RKO (cell line): ENCODE measurements at places on chromosomes 3 and 15.

GRCh38 chr3:35932995-35933394 lies 293.7 kb downstream of the ARPP21 start:
- peak; percentile 43 for DNase-seq

DNA sequence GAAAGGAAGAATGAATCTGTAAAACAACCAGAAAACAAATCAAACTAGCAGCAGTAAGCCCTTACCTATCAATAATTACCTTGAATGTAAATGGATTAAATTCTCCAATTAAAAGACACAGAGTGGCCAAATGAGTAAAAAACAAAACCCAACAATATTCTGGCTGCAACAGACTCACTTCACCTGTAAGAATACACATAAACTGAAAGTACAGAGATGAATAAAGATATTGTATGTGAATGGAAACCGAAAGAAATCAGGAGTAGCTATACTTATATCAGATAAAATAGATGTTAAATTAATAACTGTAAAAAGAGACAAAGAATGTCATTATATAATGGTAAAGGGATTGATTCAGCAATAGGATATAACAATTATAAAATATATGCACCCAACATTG lies 514.5 kb upstream of the DPPA4 start:
- DNase-seq, result no peak

DNA sequence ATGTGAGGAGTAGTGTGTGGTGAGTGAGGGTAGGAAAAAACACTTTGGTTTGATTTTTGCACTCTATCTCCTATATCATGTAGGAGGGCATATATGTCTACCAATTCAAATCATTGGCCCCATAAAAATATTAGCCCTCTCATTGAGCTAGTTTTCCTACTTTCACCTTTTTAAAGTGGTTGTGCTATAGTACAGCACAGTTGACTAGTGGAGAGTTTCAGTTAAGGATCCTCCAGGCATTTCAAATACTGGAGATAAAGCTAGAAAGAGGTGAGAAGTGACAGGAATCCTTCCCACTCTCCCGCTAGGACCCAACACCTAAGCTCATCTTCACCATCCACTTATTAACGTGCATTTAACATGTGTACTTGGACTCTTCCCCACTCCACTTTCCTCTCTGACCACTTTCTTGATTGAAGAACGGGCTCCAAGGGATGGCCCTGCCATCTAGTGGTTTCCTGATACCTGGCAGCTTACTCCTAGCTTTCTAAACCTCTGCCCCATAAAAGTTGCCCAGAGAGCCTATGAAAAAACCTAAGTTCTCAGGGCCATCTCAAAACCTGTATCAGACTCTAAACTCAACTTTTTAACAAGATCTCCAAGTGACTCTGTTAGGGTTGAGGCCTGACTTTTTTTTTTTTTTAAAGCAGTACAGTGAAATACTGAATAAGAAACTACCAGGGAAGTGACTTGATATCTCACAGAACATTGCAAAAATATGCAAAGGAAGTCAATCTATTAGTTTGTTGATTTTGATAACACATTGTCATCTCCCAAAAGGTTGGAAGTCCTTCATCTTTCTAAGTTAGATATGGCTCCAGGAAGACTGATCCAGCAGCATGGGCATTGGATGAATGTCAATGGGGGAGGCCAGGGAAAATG lies 17.9 kb downstream of the IL12A start:
- DNase-seq, result peak; percentile 83

GRCh38 chr3:190586631-190587011 lies 72.7 kb downstream of the IL1RAP start:
- DNase-seq, result no peak

GRCh38 chr3:44510000-44510368 lies 32.5 kb upstream of the ZNF445 start:
- peak; percentile 43 for DNase-seq

GRCh38 chr3:23162934-23163333 lies 40.2 kb upstream of the UBE2E2 start:
- no peak for DNase-seq

- DNase-seq, result no peak
These were observed 908 bp upstream of the RAB43 start for GRCh38 chr3:129122412-129123011.

- no peak for DNase-seq
These were observed 82.7 kb downstream of the IGF1R start for GRCh38 chr15:98730860-98731711.

- no peak for DNase-seq
These were observed 50.5 kb downstream of the SPATA16 start for GRCh38 chr3:173090492-173090891.

- DNase-seq, result no peak
These were observed 385.2 kb upstream of the MCTP2 start for GRCh38 chr15:93846148-93846547.

- no peak for DNase-seq
These were observed 110.7 kb upstream of the TMCO5A start for GRCh38 chr15:37823601-37824275.

DNA sequence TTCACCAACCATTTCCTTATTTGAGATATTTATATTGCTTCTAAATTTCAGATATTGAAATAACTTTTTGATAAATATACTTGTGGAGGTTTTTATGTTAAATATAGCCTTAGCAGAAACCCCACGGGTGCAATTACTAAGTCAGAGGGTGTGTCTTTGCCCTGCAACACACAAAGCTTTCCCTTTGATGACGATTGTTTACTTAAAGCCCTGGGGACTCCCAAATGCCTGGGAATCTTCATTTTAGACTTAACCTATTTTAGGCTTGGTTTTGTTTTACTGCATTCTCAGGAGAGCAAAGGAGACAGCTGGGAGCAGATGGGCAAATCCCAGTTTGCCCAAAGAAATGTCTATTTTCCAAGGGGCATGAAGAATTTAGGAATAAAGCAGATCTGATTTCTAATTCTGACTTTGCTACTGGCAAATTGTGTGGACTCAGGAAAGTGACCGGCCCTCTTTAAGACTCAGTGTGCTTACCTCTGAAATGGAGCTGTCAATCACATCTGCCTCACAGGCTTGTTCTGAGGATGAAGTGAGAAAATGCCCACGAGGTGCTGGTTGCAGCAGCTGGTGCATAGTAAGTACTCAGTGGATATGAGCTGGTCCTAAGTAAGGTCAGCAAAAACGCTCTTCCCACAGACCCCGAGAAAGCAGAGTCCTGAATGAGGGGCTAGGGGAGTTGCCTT lies 49.3 kb upstream of the CA12 start:
- no peak for DNase-seq

GRCh38 chr3:47008234-47008796 lies 28.8 kb downstream of the NBEAL2 start:
- DNase-seq, result no peak

DNA sequence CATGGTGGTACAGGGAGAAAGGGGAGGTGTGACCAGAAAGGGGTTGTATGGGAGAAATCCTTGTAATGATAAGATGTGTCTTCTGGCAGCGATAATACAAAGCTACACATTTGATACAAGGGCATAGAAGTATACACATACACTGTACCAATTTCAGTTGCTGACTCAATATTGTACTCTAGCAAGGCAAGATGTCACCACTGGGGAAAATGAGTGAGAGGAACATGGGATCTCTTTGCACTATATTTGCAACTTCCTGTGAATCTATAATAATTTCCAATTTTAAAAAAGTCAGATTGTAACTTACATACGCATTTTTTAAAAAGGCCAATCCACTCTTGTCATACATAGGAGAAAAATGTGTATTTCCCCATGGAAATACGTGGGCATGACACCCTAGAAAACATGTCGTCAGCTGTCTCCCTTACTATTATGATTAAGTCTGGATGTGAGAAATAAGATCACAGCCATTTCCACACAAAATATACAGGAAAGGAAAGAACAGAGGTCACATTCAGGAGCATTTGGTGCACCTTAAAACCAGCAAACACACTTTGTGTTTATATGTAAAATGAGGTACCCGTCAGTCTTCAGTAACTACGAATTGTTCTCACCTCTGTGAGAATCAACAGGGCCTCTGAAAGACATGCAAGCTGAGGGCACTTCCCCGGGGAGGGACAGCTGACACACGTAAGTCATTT lies 22.9 kb downstream of the PRR23E start:
- no peak for DNase-seq

- no peak for DNase-seq
These were observed 21.6 kb upstream of the RARRES1 start for GRCh38 chr3:158753854-158754253.

GRCh38 chr3:185701611-185702261 lies 115.6 kb downstream of the SENP2 start:
- no peak for DNase-seq

GRCh38 chr3:72821161-72821781 lies 27.0 kb downstream of the SHQ1 start:
- no peak for DNase-seq

- DNase-seq, result no peak
These were observed 21.5 kb upstream of the ZBTB38 start for GRCh38 chr3:141346839-141347238.

- DNase-seq, result no peak
These were observed 28.6 kb downstream of the TFDP2 start for GRCh38 chr3:142120707-142121106.

GRCh38 chr3:188955919-188956318 lies 215.9 kb upstream of the TPRG1 start:
- DNase-seq, result no peak

- peak; percentile 67 for DNase-seq
These were observed 759 bp upstream of the ARID3B start for GRCh38 chr15:74540161-74540760.

GRCh38 chr3:192042116-192042515 lies 581.2 kb downstream of the PYDC2 start:
- DNase-seq, result no peak

DNA sequence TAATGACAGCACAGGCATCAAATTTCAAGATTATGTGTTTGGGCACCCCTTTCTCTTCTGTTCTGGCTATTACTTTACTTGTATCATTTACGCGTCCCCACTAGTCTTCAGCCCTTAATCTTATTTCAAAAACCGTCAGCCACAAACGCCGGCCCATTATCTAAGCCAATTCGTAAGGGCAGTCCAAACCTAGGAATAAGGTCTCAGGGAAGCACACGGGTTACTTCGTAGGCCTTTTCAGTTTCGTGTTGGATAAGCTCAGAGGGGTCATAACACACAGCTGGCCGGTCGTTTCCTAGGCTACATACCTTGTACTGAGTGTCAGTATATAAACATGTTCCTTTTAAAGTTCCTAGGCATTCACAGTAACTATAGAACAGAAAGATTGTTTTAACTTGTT lies 5.1 kb upstream of the DNAAF4 start:
- DNase-seq, result no peak

GRCh38 chr3:171809611-171809860 lies 747 bp downstream of the PLD1 start:
- DNase-seq, result peak; percentile 59

GRCh38 chr3:177824190-177824786 lies 627.0 kb upstream of the TBL1XR1 start:
- no peak for DNase-seq

DNA sequence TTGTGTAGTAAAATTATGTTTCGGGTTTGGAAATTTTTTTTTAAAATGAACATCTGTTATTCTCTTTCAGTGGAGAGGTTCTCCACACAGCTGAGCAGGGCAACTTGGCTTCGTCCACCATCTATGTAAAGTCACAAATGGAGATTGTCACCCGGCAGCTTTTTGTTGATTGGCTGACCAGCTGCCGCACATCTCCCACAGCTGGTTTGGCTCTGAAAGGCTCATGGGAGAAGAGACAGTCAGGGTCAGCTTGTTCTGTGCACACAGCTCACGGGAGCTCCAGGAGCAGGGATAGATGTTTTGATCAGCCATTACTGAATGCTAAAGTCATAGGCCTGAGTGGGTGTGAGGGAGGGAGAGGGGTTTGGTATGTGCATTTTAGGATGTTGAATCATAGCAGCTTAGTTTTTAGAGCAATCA lies 12.9 kb upstream of the CCDC80 start:
- peak; percentile 39 for DNase-seq

GRCh38 chr15:85993116-85993515 lies 86.6 kb upstream of the AGBL1 start:
- peak; percentile 4 for DNase-seq

DNA sequence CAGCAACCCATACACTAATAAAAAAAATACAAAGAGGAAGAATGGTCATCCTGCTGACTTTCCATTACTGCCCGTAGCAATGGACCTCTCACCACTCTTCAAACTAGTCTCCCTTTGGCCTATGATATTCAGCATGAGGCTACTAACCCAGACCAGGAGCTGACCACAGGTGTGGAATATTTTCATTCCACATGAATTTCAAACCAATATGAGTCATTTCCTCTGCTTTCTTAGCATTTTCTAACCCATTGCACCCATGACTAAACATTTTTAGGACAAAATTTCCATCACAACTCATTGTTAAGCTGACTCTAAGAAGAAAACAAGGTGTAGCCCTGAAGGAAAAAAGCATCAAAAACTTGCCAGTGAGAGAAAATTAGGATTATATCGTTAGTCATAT lies 34.0 kb upstream of the ZPLD1 start:
- DNase-seq, result peak; percentile 69

DNA sequence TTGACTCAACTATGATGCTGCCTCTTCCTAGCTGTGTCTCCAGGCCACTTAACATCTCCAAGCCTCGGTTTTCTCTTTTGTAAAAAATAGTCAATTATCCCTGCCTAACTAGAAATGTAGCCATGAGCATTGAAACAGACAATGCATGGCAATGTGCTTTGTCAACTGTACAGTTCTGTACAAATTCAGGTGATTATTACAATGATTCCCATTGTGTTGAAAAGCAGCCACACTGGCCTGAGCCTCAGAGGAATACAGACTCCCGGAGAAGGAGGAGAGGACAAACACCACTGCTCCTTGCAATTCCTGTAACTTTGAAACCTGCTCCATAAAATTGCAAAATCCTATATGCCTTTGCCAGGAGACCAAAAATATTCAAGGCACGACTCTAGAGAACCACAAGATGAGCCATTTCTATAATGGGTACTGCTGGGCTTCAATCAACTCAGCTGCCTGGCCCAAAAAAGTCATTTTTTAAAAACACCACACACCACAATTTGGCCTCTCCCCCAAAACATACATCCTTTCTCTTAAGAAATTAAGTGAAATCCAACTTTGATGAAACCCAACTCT lies 28.6 kb downstream of the DAPK2 start:
- DNase-seq, result no peak

DNA sequence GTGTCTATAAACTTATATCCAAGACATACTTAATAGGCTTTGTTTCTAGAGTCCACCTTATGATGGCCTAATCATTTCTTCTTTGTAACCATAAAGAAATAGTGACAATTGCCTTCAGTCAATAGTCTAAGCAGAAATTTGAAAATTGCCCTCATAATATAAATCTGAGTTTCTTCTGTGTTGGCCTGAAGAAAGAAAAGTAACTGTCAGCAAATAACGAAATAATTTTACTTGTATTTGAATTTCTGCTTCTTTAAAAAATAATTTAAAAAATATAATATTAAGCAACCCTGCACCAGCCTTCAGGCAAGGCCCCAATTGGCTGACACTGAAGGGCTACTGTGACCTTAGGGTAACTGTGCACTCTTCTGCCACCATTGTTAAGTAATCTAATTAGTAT lies 113.5 kb downstream of the PLOD2 start:
- DNase-seq, result no peak

GRCh38 chr3:110343945-110344344 lies 727.7 kb upstream of the NECTIN3 start:
- DNase-seq, result peak; percentile 43

DNA sequence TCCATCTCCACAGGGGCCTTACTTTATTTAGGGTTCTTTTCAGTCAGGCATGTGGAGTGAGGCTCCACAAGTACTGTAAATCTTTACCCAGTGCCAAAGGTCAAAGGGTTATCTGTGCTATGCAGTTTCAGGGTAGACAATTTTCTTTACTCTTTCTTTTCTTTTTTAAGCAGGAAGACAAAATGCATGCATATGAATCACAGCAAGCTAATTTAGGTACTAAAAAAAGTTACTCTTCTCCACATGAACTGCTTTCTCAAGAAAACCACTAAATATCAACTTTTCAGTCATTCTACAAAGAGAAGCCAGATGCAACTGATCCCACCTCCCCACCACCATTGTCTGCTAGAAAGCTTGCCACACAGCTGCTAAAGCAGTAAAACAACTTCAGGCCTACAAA lies 73.3 kb upstream of the PYGO1 start:
- no peak for DNase-seq
